Stimulated activated naive CD4-positive, alpha-beta T cell treated with Interleukin-2 at 50 U/mL for 16 hours (primary cell): ENCODE measurements at places on chromosomes 4 and X.

GRCh38 chr4:111330786-111331185, 707.9 kb upstream of the PITX2 start:
- DNase-seq = no peak

- DNase-seq = no peak
Measured at GRCh38 chr4:100372432-100372831, 145.4 kb downstream of the EMCN start.

DNA sequence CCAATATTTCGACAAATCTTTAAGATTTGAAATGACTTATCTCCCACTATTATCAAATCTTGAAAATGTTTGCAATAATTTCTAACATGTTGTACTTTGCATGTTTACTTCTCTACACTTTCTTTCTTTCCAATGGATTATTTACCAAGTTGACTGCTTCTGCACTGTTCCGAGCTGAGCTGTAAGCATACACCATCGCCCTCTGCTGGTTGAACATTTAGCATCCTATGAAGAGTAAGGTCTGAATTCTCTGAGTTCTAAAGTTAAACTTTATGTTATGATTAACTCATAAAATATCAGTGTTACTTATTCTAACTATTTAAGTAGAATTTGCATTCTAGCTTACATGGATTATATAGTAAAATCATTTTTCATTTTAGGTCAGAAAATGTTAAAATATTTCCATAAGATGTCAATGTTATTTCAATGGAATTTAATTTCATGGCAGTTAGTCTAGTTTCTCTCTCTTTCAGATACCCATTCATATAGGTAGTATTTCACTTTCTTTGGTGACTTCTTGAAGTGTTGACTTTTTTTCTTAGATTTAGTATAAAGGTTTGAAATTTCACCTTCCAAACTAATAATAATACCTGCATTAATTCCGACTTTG, 137.4 kb downstream of the DKK2 start:
- no peak for DNase-seq

- no peak for DNase-seq
Measured at GRCh38 chr4:62226082-62226481, 1026.0 kb downstream of the ADGRL3 start.

DNA sequence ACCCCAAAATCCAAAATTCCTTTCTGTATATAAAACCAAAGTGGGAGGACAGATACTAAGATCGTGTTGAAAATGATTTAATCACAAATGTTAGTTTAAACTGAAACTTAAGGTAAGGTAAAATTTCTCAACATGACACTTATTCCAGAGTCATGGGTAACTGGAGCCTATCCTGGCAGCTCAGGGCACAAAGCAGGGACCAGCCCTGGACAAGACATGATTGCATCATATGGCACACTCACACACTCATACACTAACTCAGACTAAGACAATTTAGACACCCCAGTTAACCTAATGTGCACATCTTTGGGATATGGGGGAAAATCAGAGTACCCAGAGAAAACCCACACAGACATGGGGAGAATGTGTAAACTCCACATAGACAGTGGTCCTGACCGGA, 244.1 kb upstream of the TEX13A start:
- no peak for DNase-seq

DNA sequence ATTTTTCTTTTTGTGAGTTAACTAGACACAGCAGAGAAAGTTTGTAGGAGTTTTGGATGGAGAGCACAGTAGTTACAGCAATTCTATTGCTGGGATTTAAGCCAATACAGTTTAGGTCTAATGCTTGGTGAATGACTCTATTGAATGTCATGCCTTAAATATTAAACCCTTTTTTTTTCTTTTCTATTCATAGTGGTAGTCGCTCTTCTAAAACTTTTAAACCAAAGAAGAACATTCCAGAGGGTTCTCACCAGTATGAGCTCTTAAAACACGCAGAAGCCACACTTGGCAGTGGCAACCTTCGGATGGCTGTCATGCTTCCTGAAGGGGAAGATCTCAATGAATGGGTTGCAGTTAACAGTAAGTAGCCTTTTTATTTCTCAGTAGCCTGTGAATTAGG, 34.8 kb upstream of the DCK start:
- DNase-seq = no peak

GRCh38 chr4:891747-892146, 40.4 kb downstream of the GAK start:
- DNase-seq = no peak

DNA sequence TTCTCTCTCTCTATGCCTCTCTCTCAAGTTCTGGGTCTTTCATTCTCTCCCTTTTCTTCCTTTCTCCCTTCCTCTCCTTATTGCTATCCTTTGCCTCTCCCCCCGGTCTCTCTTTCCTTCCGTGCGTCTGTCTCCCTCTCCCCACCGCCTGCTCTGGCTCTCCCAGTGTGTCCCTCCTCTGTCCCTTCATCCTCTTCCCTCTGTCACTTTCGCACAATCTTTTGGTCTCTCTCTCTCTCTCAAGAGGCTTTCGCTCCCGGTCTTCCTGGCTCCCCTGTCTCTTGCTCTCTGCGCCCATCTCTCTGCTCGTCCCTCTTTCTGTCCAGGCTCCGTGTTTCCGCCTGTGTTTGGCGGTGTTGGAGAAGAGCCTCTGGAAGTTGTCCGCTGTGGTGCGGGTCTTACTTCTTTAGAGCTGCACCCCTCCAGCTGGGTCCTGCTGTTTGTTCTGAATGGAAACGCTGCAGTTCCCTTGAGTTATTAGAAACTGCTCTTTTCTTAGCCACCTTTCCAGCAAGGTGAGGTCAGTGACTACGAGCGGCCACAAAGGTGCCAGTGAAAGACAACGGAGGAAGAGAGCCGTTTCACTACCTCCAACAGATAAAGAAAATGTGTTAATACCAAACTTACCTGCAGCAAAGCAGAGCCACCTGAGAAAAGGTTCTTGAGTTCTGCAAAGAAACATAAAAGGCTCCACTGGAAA, 1.1 kb downstream of the BMPR1B start:
- DNase-seq = no peak

DNA sequence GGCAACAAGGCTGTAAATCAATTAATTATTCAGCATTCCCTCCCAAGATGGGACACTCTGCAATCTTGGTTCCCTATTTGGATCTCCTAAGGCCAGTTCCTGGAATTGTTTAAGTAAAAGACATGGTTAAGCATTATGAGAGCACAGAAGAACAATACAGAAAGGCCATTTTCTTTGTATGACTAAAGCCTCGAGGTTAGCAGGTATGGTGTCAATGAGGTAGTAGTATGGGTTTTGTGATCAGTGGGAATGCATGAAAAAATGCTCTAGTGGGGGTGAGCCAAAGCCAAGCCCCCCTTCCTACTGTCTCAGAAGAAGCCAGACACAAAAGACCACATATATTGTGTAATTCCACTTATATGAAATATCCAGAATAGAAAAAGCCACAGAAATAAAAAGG, 61.7 kb upstream of the S100G start:
- no peak for DNase-seq

- peak; percentile 47 for DNase-seq
Measured at GRCh38 chr4:183443655-183444213, 702 bp upstream of the CDKN2AIP start.

GRCh38 chrX:100600758-100601157, 16.0 kb downstream of the TNMD start:
- no peak for DNase-seq

DNA sequence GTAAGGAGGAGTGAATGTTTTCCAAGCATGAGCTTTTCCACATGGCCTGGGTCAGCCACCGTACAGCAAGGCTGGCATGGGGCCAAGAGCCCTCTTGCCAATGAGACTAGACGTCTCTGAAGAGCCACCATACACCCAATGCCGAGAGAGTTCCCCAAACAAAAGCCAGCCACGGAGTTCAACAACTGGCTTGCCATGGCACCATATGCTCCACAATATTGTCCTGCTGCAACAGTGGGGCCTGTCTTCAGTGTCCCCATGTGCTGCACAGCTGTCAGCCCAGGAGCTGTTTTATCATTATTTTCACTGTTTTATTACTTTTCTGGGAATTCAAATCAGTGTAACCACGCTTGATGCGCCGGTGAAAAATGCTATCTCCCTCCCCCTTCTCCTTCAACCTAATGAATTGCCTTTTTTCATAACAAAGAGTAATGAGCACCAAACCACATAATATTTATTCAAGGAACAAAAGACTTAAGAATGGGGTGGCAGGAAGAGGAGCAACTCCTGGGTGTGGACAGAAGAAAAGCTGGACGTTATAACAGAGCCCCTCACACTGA, 18.4 kb downstream of the MAML3 start:
- DNase-seq = no peak

DNA sequence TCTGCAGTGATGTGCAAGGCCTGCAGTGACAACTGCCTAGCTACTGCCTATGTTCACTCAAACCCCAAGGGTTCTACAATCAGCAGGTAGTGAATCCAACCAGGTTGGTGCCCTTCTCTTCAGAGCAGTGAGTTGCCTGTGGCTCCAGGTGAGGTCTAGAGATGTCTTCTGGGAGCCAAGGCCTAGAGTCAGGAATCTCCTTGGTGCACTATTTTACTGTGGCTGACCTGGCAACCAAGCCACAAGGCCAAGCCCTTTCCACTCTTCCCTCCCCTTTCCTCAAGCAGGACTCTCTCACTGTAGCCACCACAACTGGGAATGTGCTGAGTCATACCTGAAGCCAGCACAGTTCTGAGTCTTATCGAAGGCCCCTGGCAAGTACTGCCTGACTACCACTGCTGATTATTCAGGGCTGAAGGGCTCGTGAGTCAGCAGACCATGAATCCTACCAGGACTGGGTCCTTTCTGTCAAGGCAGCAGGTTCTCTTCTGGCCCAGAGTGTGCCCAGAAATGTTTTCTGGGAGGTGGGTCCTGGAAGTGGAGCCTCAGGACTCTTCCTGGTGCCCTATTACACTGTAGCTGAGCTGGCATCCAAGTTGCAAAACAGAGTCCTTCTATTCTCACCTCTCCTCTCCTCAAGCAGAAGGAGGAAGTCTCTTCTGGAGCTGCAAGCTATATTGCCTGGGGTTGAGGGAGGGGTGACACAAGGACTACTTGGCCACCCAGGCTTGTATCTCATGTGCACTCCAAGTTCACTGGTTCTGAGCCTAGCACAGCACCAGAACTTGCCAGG, 111.6 kb downstream of the BTC start:
- DNase-seq = no peak

DNA sequence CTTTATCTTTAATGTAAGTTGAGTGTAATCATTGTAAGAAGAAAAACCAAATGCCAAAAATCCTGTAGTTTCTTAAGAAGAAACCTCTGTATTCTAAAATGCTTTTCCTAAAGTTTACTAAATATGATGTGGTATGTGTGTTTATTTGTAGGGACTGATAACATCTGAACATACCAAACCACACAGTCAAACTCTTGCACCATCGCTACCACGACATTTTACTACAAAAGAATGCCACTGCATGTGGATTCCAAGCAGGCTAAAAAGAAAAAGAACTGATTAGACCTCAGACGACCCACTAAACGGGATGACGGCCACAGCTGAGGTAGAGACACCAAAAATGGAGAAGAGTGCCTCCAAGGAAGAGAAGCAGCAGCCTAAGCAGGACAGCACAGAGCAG, 46.1 kb downstream of the LAS1L start:
- no peak for DNase-seq

DNA sequence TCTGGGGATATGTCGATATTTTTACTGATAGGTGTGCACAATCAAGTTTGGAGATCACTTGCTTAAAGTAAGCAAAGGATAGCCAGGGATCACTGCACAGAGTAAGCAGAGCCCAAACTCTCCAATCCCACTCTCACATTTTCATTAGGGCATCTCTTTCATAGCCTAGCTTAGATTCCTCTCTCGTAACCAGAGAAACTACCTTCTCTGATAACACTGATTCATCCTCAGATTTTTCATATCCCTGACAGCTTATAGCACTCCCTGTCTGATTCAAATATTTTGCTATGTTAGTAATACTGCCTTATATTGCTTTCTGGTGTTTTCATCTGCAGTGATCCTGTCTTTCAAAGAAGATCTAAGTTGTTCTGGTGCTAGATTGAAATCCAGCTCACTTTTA, 123.7 kb downstream of the CBLL2 start:
- DNase-seq = no peak

GRCh38 chrX:41085878-41086626, 807 bp downstream of the USP9X start:
- DNase-seq = peak; percentile 38

GRCh38 chr4:150037251-150037856, 40.9 kb upstream of the DCLK2 start:
- no peak for DNase-seq

DNA sequence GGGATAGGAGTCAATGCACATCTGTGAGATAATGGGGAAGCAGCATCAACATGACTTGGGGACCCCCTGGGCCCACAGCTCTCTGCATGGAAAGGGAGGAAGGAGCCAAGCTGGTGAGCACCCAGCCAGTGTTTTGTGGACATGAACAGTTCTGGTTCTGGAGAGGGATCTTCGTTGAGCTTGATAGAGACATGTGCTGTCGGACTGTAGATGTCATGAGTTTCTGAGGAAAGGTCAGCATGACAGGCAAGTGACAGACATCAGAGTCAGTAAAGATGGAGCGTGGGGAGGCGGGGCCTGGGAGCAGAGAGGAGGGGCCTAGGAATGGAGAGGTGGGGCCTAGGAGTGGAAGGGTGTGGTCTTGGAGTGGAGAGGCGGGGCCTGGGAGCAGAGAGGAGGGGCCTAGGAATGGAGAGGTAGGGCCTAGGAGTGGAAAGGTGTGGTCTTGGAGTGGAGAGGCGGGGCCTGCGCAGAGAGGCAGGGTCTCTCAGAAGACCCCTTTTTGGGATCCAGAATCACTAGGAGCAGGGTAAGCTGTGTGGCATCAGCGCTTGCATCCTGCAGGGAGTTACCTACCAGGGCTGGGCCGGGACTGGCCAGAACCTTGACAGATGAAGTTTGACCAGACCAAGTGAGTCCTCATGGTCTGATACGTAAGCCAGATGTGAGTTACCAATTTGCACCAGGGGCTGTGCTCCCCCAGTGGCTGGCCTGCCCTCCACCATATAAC, 33.7 kb downstream of the PIGG start:
- DNase-seq = no peak

- DNase-seq = no peak
Measured at GRCh38 chr4:8862800-8863685, 8.6 kb downstream of the HMX1 start.

- DNase-seq = no peak
Measured at GRCh38 chr4:124868495-124868894, 156.0 kb upstream of the ANKRD50 start.

- DNase-seq = no peak
Measured at GRCh38 chrX:10083809-10084208, 73.0 kb upstream of the CLCN4 start.

- no peak for DNase-seq
Measured at GRCh38 chr4:41510179-41510578, 27.8 kb upstream of the LIMCH1 start.

- no peak for DNase-seq
Measured at GRCh38 chrX:18146954-18147353, 73.7 kb downstream of the BEND2 start.

GRCh38 chr4:182575225-182575624, 332.0 kb downstream of the TENM3 start:
- no peak for DNase-seq

GRCh38 chr4:156137679-156138473, 184.2 kb upstream of the CTSO start:
- no peak for DNase-seq

- no peak for DNase-seq
Measured at GRCh38 chr4:3387154-3387942, 54.4 kb upstream of the HGFAC start.

- no peak for DNase-seq
Measured at GRCh38 chr4:26459756-26460530, 30.3 kb downstream of the CCKAR start.
